Thyroid gland (tissue), 4 donors: ENCODE measurements at places on chromosomes 5 and 9. TPM values are rescaled to one million over a fixed set of nuclear protein-coding genes. Genes with fewer than 3 reads are reported as not detected.

Gene PCDHGA4
- 7.7 TPM for total RNA-seq

Gene FREM1
- 2.2 TPM for total RNA-seq

DNA sequence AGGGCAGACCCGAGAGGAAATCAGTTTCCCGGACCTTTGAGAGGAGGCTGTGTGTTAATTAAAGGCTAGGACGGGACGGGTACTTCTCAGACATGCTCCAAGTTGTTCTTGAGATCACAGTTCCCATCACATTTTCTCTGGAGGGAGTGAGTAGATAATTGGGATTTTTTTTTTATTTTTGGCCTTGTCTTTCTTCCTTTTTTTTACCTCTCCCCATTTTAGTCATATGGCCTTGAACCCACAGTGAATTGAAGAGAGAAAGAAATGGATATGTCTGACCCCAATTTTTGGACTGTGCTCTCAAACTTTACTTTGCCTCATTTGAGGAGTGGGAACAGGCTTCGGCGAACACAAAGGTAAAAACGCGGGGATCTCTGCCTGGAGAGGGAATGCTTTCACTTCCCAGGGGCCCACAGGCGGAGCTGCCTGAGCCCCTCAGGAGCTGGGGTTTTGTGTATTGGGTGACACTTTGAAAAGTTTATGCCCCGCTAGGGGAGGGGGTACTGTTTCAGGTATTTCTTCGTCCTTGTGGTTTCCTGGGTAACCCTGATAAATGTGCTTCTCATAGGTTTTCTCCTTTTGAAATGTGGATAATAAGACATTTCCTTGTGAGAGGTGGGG is 191.8 kb downstream of the CD180 start:
- H3K27ac ChIP-seq: peak overlapping the region; percentile 87
- DNase-seq: no peak
- no peaks in the 10 kb centered on the region for H3K36me3 ChIP-seq
- H3K4me1 ChIP-seq: peaks cover 28% of the 10 kb centered on the region
- peak overlapping the region; percentile 29 for H3K4me3 ChIP-seq

GRCh38 chr5:61599370-61600122 is 267.5 kb downstream of the ZSWIM6 start:
- H3K27me3 ChIP-seq: no peaks in the 10 kb centered on the region
- no peak overlapping the region for H3K27ac ChIP-seq
- H3K4me1 ChIP-seq: peaks cover 14% of the 10 kb centered on the region
- no peak overlapping the region for H3K4me3 ChIP-seq
- peak; percentile 17 for DNase-seq

DNA sequence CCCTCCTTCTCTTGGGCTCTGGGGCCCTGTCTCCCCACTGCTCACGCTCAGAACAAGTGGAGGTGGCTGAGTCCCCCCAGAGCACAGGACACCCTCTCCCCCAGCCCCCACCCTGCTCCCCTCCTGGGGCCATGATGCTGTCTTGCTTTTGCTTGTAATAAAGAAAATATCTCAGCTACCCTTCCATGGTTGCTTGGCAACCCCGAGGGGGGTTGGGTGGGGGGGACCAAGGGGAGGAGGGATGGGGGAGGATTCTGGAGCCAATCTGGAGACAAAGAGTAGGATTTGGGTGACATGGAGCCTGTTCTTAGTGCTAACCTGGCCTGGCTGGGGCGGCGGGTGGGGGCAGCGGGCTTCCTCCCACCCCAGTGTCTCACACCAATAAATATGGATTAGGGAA is 16.1 kb upstream of the CERCAM start:
- peaks cover 14% of the 10 kb centered on the region for H3K4me1 ChIP-seq
- H3K36me3 ChIP-seq: no peaks in the 10 kb centered on the region
- no peak for DNase-seq
- no peak overlapping the region for H3K27ac ChIP-seq
- H3K27me3 ChIP-seq: no peaks in the 10 kb centered on the region
- H3K4me3 ChIP-seq: no peak overlapping the region

DNA sequence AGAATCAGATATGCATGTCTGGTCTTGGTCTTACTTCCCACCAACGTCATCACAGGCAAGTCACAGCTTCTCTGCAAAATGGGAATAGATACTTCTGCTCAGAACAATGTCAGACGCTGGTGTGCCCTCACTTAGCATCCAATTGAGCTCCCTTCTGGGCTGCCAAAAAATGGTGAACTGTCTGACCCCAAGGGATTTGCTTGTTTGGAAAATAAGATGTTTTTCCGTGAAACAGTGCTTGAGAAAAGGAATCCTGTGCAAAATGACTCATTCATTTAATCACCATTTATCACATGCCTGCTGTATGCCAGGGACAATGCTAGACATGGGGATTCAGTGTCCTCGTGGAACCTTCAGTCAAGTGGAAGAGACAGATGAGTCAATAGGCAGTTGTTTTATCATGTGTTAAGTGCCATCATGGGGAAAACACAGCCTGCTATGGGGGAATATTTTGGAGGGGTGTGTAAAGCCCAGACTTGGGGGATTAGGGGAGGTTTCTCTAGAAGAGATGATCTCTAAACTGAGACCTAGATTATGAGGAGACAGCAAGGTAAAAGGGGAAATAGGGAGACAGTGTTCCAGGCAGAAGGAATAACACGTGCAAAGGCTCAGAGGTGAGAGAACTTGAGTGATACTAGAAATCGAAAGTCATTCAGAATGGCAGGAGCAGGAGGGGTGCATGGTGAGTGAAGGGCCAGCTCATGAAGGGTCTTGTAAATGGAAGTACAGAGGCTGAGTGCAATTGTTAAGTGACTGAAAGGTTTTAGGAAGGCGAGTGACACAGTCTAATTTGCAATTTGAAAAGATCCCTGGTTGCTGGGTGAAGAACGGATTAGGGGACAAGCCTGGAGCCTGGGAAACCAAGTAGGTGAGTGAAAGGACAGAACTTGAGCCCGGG is 3.9 kb downstream of the NIPAL4 start:
- H3K4me3 ChIP-seq: no peak overlapping the region
- no peaks in the 10 kb centered on the region for H3K36me3 ChIP-seq
- H3K4me1 ChIP-seq: peaks cover 10% of the 10 kb centered on the region
- no peaks in the 10 kb centered on the region for H3K27me3 ChIP-seq
